DMS153 (cell line): ENCODE measurements at places on chromosomes 3 and 15.

DNA sequence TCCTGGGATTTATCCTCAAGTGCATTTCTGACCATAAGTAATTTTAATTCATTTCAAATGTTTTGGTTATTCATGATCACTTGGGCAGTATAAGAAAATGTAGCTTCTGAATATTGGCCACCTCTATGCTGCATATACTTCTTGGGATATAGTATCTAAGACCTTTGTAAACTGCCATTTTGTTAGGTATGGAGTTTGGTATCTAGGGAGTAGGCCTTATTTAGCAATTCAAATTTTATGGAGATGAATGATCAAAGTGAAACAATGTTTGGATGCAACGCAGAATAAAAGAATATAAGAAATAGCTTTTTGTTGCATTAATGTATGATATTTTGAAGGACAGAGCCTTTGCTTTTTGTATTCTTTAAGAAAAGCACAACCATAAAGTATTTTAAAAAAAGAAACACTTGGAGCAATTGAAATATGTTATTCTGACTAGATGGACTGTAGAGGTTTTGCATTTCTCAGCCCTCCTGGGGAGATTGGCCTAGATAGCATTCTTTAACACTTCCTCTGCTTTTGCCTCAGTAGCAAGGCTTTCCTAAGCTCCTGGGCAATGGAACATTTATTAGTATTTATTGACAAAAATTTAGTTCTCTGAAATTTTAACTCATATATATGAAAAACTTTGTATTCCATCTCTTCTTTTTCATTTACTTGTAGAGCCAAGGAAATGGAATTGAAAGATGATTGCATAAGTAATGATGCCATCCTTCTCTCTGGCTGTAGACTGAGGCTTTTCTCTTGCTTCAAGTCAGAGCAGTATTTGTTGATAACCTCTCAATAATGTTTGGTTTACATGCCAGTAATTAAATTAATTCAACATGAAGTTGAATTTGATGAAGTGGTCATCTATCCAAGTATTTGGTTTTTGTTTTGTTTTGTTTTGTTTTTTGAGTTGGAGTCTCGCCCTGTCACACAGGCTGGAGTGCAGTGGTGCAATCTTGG is 61.8 kb upstream of the UTS2B start:
- no peak for DNase-seq

GRCh38 chr3:129016720-129017483 is 15.8 kb downstream of the EFCC1 start:
- no peak for DNase-seq

- no peak for DNase-seq
Measured at GRCh38 chr15:98663045-98663444, 14.7 kb downstream of the IGF1R start.

GRCh38 chr3:190059242-190059590 is 61.5 kb downstream of the P3H2 start:
- no peak for DNase-seq

GRCh38 chr3:171801738-171802589 is 8.3 kb downstream of the PLD1 start:
- no peak for DNase-seq

- DNase-seq: no peak
Measured at GRCh38 chr3:11029948-11030347, 37.4 kb downstream of the SLC6A1 start.

DNA sequence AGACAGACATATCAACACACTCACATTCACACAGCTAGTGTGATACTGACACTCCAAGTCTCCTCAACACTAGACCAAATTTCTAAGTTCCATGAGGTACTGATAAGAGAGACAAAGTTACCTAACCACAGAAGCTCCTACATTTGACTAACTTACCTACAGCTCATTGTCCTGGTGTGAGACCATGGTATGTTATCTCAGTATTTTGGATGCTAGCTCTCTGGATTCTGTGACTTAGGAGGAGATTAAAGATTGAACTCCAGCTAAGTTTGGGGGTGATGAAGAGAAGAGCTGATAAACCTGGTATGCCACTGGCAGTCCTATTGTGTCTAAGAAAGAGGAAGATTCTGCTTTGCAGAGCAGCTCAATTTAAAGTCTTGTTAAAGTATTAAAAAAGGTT is 144.0 kb upstream of the MYRIP start:
- DNase-seq: no peak

DNA sequence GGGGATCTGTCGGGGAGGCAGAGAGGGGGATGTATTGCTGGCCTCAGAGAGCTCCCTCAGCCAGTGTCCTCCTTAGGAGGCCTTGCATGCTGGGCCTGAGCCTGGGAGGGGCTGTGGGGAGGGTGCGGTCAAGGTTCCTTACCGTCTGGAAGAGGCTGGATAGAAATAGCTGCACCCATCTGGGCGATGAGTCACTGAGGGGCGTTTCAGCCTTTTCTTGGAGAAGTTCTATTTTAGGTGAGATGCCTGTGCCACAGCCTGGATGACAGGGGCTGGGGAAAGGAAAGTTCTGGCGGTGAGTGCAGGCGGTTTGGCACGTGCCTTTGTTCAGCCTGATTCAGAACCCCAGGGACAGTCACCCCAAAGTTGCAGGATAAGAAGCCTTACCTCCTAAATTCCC is 35.7 kb upstream of the APEH start:
- DNase-seq: no peak

DNA sequence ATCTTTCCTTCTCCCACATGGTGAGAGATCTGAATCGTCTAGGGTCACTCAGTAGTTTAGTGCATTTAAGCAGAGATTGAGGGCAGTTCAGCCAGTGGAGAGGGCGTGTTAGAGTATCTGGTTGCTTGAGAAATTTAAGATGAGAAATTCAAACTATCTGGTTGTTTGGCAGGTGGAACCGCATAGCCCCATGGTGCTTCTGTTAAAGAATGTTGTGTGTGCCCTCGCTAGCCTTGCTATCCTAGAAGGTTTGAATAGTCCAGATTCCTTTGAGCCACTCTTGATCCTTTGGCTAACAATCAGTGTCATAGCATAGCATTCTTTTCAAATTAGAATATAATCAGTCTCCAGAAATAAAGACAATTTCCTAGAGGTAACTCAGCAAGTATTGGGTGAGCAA is 32.1 kb downstream of the ABHD17C start:
- DNase-seq: no peak

- DNase-seq: no peak
Measured at GRCh38 chr15:45199136-45199810, 11.5 kb upstream of the SHF start.

DNA sequence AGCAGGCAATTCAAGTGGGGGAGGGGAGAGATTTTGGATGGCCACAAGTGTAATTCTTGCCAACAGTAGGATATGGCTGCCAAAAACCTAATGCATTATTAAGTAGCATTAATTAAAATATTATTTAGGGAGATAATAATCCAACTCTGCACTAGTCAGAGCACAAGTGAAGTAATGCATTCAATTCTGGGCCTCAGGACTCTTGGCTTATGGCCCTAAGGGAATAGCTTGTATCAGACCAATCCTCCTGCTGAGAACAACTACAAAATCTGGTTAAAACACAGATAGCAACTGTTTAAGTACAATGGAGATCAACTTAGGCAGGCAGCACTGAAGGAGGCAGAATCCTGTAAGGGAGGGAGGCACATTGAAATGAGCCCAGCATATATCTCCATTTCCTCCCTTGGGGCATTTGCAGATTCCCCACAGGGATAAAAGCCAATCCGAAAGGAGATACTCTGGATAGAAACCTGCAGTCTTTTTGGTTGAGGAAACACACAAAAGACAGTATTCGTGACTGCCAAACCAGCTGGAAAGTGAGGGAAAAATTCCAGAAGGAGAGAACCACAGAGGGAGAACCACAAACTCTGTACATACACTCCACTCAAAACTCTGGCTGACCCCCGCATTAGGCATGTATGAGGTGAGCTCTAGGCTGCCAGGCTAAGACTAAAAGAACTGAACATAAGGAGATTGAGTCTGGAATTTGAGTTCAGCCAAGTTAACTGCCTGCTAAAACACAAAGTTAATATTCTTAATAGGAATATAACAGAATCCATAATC is 57.4 kb downstream of the ETFA start:
- no peak for DNase-seq

GRCh38 chr3:124879337-124879680 is 7.9 kb downstream of the ITGB5 start:
- DNase-seq: no peak

- DNase-seq: no peak
Measured at GRCh38 chr3:66098436-66098835, 59.7 kb upstream of the MAGI1 start.

DNA sequence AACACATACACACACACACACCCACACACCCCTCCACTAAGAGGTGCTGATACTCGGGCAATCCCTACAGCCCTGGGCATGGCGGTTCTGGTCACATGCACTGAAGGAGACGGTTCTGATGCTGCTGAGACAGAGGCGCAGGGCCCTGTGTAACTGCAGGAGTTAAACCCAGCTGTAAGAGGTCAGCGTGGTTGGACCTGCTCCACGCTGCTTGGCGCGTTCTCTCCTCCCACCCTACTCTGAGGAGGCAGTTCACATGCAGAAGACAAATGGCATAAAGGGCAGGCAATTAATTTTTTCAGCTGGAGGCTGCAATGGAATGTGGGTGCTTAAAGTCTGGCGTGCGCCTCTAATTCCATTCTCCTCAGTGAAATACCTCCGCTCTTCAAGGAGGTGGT is 35.2 kb downstream of the GRK7 start:
- no peak for DNase-seq

DNA sequence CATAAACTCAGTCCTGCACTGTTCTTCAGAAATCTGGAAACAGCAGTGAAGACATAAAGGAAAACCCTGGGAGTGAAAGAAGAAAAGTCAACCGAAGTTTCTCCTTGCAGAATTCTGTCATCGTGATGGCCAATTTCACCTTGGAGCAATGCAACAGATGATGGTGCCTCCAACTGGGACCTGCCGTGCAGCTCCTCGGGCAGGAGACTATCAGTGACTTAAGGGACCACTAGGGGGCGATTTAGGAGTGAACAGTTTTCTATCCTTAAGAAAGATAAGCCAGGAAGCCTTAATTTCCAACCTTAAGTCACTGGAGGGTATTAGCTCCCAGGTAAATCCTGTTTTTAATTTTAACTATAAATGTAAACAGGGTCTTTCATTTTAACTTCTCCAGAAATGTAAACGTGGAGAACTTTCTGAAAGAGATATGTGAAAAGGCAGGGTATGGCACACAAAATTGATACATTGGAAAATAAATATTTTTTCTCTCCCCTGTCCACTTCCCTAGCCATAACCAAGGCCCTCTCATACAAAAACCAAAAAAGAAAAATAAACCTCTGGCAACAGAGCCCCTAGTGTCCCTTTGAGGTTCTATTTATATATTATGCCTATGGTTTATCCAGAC is 116.3 kb downstream of the PDZRN3 start:
- DNase-seq: peak; percentile 47

- no peak for DNase-seq
Measured at GRCh38 chr15:56640127-56640526, 93.2 kb downstream of the ZNF280D start.

DNA sequence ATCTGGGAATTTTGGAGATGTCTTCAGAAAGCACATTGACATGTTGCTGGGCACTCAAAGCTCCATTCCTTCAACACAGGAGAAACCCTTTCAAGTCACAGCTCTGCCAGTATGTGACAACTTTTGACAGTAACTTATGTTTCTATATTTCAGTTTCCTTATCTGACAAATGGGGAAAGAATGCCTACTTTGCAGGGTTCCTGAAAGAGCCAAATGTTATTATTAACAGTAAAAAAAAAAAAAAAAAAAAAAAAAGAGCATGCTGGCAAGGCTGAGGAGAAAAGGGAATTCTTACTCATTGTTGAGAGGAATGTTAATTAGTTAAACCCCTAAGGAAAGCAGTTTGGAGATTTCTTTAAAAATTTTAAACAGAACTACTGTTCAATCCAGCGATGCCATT is 272.5 kb upstream of the TGFBR2 start:
- DNase-seq: no peak

- DNase-seq: no peak
Measured at GRCh38 chr3:169131690-169132464, 531.6 kb downstream of the MECOM start.

- no peak for DNase-seq
Measured at GRCh38 chr3:18772699-18773305, 347.7 kb upstream of the SATB1 start.

- no peak for DNase-seq
Measured at GRCh38 chr3:58234516-58234931, 3.1 kb upstream of the ABHD6 start.

GRCh38 chr15:90560229-90560776 is 30.6 kb downstream of the CRTC3 start:
- no peak for DNase-seq

DNA sequence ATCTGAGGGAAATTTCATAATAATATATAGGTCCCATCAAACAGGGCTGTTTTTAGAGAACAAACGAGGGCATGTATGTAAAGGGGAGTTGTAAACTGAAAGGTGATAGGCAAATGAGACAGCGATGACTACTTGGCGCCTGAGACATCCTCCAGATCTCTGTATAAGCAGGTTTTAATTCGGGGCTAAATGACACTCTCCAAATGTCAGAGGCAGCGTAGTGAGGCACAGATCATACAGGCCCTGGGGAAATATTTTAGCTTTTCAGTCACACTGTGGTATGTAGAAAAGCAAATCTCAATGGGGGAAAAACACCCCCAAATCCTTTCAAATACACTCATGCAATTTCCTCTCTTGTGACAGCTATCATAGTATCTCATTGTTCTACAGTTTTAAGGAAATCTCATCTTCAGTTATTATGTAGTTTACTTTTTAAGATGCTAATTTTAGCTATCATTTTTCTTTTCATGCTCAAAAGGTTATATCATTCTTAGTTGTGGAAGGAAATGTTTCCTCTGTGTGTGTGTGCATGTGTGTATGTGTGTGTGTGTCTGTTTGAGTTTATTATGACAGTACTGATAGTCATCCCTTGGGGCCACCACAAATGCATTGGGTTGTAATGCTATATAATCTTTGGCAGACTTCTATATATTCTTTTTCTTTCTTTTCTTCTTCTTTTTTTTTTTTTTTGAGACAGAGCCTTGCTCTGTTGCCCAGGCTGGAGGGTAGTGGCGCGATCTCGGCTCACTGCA is 1.1 kb downstream of the TPRG1 start:
- DNase-seq: no peak

GRCh38 chr3:60337421-60337820 is 913.8 kb downstream of the FHIT start:
- no peak for DNase-seq

GRCh38 chr3:195700319-195700718 is 20.5 kb upstream of the MUC20 start:
- DNase-seq: no peak

DNA sequence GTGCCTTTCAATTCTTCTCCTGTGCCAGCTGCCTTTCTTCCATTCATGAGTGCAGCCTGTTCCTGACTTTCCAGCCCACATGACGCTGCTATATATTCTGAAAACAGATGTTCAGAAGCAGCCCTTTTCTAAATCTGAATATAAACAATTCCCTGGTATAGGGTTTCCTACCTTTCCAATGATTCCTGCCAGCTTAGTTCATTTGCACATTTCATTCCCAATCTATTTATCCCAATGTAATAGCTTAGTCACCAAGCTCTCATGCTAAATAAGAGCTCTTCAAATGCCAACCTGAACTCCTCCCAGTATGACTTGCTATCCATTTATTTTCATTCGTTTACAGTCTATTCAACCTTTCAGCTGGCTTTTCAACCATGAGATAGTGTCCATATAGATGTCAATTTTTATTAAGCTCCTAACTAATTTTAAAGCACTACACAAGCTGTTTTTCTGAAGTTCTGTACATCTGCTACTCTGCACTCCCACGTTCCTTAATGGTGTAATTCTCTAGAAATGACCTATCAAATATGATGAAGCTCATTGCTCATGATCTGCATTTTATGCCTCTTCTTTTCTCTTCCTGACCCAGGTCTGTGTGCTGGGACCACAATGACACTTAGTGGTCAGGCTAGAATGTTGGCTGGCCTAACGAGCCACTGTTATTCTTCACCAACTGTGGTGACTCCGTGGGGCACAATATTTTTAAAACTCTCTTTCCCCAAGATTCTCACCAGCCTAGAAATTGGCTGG is 605.0 kb upstream of the TBL1XR1 start:
- DNase-seq: peak; percentile 67
